ENCODE measurements at places on chromosomes 12 and 14.

- DNase-seq: no peak
Observed at GRCh38 chr14:85752175-85752574, 222.2 kb downstream of the FLRT2 start.

- DNase-seq: no peak
Observed at GRCh38 chr12:26658991-26659390, 174.0 kb downstream of the ITPR2 start.

- no peak for DNase-seq
Observed at GRCh38 chr12:105538880-105539279, 208.4 kb downstream of the C12orf75 start.

GRCh38 chr14:106694638-106695393 lies 1168.4 kb downstream of the TMEM121 start:
- no peak for DNase-seq

DNA sequence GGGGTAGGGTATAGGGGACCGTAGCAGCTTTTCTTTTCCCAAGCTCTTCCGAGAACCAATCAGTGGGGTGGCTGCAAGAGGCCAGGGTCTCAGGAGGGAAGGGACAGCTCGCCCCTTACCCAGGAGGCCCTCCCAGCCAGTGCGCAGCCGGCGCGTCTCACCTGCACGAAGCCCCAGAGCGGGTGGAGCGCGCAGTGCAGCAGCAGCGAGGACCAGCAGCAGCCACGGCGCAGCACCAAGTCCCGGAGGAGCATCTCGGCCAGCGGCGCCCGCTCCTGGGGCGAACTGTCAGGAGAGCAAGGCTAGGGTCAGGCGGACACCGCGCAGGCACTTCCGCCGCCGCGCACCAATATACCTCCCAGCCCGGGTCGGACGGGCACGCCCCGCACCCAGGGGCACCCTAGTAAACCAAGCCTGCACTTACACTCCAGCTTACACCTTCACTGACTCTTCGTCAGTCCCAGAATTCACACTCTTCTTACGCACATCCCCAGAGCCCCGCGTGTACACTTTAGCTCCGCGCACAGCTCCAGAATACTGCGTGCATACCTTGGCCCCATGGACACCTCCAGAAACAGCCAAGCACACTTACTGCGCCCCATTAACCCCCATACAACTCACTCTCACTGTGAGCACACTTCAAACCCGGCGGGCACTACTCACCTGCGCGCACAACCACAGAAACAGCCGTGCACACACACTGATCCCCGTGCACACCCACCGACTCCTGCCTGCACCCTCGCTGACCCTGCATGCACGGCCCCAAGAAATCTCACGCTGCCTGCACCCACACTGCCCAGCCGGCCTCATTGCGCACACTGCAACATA lies 606 bp downstream of the PRIMA1 start:
- no peak for DNase-seq

GRCh38 chr14:71193663-71194062 lies 286.4 kb downstream of the PCNX1 start:
- no peak for DNase-seq

GRCh38 chr14:47678993-47679392 lies 3.6 kb upstream of the MDGA2 start:
- no peak for DNase-seq

GRCh38 chr12:52019113-52019770 lies 12.5 kb downstream of the TAMALIN start:
- DNase-seq: peak; percentile 51

DNA sequence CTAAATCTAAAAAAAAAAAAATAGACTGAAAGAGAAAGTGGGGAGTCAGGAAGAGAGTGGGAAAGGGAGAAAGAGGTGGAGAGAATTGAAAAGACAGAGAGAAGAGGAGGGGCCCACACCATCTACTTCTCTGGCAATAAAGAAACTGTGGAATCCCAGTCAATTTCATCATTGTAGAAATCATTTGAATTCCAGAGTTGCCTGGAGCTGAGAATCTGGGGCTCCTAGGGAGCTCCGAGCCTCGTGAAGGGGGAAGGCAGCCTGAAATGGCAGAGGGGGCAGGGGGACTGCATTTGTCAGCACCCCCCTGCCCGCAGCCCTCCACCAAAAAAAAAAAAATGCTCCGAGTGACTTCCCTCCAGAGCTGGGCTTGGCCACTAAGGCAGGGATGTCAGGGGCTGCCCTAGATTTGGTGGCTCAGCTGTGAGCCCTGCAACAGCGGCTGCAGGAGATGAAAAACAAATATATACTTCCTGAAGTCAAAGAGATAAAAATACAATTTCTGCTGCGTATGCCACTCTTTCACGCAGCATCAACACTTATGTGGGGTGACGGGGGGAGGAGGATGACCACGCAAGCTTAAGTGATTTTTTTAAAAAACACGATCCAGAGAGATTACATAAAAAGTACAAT lies 80.5 kb downstream of the BCL11B start:
- DNase-seq: no peak

DNA sequence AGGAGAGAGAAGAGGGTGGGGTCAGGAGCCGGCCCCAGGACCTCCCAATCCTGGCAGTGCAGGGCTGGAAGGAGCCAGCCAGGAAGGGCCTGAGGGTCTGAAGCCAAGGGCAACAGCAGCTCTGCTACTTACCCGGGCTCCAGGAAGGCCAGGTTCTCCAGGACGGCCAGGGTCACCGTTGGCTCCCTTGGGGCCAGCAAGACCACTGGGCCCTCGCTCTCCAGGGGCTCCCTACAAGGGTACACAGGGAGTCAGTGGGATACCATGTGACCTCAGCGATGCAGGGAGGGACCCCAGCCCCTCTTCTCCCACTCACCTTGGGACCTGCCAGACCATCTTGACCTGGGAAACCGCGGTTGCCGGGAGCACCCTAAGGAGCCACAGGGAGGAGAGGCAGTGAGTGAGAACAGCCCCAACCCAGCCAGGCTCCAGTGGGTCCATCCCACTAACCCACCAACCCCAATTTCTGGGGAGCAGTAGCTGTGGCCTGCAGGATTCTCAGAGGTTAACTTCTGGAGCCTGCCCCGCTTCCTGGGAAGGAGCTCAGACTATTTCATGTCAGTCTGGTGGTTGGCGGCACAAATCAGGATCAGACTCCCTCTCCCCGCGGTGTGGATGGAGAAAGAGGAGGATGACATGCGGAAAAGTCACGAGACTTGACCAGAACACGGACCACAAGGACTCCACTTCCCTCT lies 18.5 kb downstream of the COL2A1 start:
- DNase-seq: no peak

- DNase-seq: no peak
Observed at GRCh38 chr12:114868995-114869834, 185.2 kb upstream of the TBX3 start.

DNA sequence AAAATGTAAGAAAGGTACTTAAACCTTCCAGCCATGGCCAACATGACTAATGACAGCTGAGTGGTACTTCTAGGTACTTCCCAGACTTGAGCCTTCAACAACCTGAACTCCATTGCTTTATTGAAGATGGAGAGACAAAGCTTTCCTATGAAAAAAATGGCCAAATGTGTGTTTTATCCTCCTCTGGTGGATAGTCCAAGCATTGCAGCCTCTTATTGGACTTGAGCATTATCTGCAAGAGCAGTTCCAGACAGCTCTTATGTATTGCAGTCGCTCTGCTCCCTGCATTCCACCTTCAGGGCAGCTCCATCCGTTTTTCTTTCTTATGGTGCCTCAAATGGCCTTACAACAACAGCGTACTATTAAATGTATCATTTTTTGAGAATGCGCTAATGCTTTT lies 588.2 kb downstream of the NRXN3 start:
- no peak for DNase-seq

DNA sequence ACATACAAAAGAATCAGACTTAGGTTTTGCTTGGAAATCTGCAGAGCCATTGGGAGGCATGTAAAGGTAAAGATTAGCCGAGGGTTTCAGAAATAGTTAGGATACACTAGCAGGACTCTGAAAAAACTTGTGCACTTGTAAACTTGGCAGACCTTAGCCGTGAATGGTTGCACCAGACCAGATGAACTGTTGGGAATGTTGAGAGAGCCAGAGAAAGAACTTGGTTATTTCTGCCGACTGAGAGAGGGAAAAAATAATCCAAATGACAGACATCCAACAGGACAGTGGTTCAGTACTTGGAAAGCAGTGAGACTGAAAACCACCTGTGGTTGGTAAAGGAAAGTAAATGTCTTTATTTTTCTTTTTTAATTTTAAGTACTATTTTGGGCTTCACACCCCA lies 222.5 kb upstream of the DDHD1 start:
- DNase-seq: no peak

- peak; percentile 2 for DNase-seq
Observed at GRCh38 chr12:8860165-8860961, 37.9 kb downstream of the A2ML1 start.

GRCh38 chr12:7917392-7918267 lies 18.4 kb downstream of the SLC2A3 start:
- DNase-seq: no peak

DNA sequence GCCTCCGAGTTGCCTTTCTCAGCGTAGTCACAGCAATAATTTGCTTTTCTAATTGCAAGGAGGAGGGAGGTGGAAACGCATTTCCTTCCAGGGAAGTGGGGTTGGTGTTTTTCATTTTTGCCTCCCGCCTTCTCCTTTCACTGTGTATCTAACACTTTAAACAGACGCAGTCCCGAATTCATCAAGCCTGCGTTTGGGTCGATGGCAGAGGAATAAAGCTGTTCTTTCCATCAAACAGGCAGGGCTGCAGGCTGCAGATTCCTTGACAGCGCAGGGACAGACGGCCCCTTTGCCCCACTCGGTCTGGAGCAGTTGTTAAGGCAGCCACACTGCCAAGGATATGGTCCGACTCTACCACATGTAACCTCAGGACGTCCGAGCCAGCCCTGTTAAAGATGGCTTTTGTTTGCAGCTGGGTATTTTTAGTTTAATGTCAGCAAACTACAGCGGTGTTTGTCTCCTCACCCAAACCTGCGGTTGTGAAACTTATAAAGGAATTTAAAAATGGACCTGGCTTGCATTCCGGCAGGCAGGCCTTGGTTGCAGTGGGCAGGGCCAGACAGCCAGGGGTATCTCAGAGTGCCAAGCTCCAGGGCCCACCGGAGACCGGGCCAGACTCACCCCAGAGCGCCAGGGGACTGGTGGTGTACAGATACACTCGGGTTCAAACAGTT lies 2.1 kb downstream of the CHST11 start:
- DNase-seq: no peak

DNA sequence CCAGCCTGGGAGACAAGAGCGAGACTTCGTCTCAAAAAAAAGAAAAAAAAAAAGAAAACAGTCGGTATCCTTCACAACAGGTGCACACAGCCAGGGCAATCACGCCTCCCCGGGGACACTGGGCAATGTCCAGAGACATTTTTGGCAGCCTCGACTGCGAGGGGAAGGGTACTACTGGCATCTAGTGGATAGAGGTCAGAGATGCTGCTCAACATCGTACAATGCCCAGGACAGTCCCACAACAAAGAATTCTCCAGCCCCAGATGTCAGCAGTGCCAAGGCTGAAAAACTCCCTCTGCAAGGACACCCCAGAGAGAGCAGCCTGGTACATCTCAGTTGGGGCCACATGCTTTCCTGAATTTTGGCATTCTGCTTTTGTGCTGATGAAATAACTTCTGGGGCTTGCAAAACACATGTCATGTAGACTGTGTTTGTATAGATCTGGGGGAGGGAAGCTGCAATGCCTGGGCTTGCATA lies 21.5 kb downstream of the ALDH2 start:
- DNase-seq: no peak

DNA sequence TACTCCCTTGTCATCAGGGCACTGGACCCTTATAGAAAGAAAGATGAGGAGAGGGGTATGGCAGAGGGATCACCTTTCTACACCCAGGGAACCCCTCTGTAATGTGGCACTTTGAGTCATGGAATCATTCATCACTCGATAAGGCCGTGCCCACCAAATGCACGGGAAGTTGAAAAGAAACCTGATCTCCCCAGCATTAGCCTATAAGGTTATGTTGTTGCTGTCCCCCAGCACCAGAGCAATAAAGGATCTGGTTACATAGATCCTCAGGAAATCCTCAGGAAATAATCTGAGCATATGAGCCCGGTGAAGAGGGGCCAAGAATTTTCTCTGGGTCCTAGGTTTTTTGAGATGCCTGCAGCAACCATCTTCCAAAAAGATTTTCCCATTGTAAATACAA lies 148.8 kb upstream of the CRY1 start:
- no peak for DNase-seq

DNA sequence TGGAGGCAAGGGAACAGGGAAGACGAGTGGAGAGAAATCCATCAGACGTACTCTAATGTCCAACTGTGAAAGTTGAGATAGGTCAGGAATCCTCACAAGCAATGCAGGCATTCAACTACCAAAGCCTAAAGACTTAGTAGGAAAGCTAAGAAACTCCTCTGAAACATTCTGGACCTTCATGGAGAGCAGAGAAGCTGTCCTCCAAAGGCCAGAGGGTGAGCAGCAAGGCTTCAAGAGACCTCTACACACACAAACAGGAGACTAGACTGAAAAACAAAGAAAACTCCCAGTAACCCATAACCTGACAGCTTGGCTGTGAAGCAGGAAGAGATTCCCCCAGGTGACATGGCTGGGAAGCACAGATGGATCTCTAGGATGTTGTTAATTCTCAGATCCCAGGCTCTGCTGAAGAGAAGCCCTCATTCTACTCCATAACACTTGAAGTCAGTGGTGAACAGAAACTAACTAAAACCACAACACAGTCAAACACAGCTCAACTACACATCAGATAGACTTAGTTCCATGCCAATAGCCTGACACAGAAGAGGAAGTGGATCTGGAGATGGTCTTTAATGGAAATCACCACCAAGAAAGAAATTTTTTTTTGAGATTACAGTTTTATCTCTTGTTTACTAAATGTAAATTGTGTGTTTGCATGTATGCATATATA lies 23.2 kb upstream of the LYZ start:
- no peak for DNase-seq

- DNase-seq: no peak
Observed at GRCh38 chr12:108843187-108843586, 14.2 kb downstream of the SSH1 start.

DNA sequence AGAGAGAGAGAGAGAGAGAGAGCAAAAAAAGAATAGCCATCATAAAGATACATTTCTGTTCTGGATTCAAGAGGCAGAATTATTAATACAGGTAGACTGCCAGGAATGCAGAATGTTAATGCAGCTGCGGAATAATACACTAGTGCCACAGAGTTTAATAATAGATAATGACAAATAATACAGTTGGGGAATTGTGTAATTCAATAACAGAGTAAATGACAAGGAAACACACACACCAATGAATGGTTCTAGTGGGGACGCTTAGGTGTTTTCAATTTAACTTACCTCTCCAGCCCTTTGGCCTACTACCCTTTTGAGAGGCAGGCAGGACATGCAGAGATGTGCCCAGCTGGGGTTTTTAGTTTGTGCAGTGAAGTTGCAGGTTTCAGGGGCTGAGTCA lies 313.9 kb downstream of the NRXN3 start:
- DNase-seq: no peak

All from nucleus accumbens (tissue), 56 donors.